Stimulated activated CD8-positive, alpha-beta memory T cell treated with anti-CD3 and anti-CD28 coated beads, Interleukin-4, amount 100 ng/mL, for 1 hour (primary cell): ENCODE measurements at places on chromosomes 5 and 9.

DNA sequence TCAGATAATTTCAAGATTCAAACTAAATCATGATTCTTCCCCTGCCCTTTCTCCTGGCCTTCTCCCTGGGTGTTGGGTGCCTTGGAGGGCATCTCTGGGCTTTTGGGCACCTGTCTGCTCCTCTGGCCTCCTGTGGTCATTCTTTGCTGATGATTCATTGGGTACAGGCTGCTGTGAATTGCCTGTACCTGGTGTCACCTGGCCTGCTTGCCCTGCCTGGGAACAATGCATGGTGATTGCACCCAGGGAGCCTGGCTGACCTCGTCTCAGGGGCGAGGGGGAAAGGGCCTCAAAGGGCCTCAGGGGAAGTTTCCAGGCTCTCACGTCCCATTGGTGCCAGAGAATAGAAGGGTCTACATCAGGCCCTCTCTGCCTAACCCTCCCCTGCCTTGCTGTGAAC lies 20.1 kb upstream of the CKMT2 start:
- no peak for DNase-seq

GRCh38 chr5:72587661-72588308 lies 80.6 kb upstream of the ZNF366 start:
- no peak for DNase-seq

- DNase-seq, result no peak
Observed at GRCh38 chr9:95634536-95634935, 117.8 kb upstream of the PTCH1 start.

DNA sequence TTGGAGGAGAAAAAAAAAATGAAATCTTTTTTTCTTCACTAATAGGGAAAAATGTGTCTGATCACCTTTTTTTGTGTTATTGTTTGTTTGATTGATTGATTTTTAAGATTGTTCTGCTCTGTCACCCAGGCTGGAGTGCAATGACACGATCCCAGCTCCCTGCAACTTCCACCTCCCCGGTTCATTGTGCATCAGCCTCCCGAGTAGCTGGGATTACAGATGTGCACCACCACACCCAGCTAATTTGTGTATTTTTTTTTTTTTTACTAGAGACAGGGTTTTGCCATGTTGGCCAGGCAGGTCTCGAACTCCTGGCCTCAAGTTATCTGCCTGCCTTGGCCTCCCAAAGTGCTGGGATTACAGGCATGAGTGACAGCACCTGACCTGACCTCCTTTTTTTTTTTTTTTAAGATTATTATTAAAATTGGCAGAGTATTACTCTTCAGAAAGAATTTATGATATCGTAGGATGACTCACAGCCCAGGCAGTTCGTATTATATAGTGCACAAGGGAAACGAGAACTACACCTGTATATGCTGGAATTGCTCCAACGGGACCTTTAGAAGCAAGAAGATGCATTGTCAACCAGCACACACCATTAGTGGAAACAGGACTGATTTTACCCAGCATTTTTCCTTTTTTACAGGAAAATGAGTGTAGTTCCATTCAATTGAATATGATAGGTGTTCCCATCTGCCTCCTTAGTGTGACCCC lies 27.7 kb downstream of the FUBP3 start:
- no peak for DNase-seq

- DNase-seq, result no peak
Observed at GRCh38 chr5:159083548-159084452, 15.9 kb downstream of the EBF1 start.

GRCh38 chr9:127096208-127096607 lies 26.2 kb downstream of the ANGPTL2 start:
- no peak for DNase-seq

- DNase-seq, result no peak
Observed at GRCh38 chr5:4007001-4007400, 411.4 kb downstream of the IRX1 start.

DNA sequence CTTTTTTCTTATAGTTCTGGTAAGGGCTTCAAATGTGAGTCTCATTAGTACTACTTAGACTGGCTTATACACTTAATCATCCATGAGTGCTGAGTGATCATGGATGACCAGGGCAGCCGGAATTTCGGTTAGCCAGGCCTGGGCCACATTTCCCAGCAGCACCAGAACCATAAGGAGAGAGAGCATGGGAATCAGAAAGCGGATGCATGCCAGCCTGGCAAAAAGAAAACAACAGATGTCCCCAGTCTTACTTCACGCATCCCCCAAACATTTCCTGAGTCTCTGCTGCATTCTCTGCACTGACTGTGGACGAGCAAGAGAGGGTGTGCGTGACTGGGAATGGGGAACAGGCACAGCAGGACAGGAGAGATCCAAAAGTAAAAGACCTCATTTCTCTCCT lies 371.1 kb upstream of the ZNF608 start:
- no peak for DNase-seq

DNA sequence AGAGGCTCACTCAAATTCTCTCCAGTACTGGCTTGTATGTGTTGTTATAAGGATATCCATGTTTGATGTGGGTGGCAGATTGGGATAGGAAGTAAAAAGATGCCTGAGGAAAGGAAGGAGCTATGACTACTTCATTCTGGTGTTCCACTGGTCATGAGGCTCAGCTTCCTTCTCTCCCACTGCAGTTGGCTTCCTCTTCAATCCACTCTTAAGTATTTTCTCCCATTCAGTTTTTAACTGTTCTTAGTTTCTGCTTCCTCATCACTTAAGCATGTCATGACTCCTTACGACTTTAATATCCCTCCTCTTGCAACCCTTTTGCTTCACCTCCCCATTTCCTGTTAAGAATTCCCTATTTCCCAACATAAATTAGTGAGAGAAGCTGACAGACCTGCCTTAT lies 81.1 kb downstream of the PJA2 start:
- DNase-seq, result no peak

GRCh38 chr9:84278130-84278529 lies 62.4 kb downstream of the SLC28A3 start:
- DNase-seq, result no peak

- DNase-seq, result no peak
Observed at GRCh38 chr5:136909906-136910305, 544.6 kb upstream of the TRPC7 start.

- DNase-seq, result no peak
Observed at GRCh38 chr5:154174091-154174490, 16.4 kb upstream of the GALNT10 start.

DNA sequence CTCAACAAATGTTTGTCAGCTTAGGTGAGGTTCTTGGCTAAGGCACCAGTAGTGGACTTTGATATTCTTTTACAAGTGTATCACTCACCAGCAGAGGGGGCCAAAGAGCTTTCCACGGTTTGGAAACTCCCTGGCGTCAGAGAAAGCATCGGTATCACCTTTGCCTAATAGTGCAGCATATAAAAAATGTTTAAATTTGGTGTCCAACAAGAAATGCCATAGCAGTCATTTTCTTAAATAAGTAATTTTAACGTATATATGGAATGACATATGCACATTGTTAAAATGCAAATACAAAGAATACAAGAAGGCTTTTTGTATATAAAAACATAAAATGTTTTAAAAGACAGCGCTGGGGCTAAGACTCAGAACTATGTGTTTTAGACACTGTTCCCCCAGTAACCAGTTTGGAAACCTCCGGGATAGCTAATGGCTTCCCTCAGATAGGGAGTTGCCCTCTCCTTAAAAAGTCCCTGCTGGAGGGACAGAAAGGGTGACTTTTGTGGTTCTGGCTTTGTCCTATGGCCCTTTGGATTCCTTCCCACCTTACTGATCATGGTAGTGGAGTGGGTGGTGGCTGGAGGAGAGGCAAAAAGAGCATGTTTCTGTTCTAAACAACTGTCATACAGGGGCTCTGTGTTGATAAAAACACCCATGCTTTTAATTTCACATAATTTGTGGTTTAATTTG lies 124.6 kb downstream of the GPBP1 start:
- peak; percentile 76 for DNase-seq

GRCh38 chr5:62333250-62333794 lies 27.3 kb downstream of the KIF2A start:
- no peak for DNase-seq

DNA sequence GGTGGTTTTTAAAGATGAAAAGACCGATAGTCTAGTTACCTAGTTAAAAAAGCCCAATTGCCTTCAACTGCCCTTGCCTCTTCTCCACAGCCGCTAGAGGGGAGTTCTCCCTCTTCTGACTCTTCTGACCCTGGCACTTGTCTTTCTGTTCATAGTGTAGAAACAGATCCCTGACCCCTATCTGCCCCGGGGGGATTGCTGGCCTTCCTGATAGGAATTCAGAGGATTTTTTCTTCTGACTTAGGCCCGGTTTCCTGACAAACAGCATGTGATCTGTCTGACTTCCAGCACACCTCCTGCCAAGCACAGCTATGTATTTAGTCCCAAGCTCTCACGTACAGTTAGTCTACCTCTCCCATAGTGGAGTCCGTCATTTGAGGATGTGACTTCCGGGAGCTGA lies 5.0 kb upstream of the TMEM268 start:
- DNase-seq, result no peak

DNA sequence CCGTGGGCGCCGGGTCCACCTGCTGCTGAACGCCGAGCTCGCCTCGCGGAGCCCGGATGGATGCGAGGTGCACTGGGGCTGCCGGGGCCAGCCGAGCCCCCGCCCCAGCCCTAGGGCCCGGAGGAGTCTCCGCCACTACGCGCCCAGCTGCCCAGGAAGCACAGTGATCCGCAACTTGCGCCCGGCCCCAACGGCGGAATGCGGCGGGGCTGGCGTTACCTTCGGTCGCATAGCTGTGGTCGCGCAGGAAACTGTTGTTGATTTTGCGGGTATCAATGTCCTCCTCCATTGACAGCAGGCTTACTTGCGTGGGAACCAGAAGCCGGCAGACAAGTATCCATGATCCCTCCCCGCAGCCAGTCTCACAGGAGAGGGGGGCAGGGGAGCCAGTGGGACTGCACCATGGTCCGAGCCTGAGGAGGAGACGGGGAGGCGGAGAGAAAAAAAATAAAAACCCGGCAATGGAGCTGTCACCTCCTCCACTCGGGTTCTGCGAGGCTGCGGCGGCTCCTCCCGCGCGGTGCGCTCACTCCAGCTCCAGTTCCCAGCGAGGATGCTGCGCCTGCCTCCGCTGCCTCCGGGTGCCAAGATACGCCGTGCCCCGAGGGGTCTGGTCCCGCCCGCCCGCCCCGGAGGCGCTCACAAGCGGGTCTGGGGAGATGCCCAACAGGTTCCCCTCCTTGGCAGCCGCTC lies 628 bp downstream of the PPP2R2B start:
- no peak for DNase-seq

DNA sequence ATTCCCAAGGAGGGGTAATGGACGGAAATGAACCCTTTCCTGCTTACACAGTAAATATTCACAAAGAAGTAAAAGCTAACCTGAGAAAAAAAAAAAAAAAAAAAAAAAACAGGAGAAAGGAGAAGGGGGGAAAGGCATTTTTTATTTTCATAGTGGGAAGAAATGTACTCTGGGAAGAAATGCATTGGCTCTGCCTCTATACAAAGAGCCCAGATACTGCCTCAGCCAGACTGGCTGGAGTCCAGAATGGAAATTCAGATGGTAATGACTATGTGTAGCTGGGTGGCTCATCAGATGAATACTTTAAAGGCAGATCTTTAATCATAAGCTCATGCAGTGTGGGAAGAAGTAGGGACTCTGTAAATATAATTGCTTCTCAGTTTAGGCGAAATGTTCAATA lies 124.9 kb upstream of the ZNF608 start:
- DNase-seq, result no peak

DNA sequence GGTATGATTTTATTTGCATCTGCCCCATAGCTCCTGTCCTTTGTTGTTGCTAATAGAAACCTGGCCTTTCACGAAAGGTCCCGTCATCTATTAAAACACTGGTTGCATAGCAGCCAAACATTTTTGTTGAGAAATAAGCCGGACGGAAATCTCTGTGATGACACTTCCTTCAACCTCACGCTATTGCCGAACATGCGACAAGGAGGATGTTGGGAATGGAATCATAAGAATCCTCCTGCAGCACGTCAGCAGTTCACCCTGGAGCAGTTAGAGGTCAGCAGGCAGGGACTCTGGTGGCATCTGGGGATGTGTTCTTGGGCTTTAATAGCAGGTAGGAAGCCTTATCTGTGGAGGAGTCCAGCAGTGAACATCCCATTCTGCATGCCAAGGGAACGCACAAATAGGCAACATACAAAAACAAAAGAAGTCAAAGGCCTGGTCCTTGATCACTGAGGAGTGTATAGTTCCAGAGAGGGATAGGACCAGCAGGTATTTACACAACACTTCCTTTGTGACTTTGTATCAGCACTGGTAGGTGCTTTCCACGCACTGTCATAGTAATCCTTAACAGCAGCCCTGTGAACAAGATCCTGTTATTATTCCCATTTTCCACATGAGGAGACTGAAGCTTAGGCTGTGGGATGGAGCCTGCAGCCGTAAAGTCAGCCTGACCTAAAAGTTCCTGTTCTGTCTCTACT lies 33.4 kb downstream of the ARHGAP26 start:
- DNase-seq, result no peak

DNA sequence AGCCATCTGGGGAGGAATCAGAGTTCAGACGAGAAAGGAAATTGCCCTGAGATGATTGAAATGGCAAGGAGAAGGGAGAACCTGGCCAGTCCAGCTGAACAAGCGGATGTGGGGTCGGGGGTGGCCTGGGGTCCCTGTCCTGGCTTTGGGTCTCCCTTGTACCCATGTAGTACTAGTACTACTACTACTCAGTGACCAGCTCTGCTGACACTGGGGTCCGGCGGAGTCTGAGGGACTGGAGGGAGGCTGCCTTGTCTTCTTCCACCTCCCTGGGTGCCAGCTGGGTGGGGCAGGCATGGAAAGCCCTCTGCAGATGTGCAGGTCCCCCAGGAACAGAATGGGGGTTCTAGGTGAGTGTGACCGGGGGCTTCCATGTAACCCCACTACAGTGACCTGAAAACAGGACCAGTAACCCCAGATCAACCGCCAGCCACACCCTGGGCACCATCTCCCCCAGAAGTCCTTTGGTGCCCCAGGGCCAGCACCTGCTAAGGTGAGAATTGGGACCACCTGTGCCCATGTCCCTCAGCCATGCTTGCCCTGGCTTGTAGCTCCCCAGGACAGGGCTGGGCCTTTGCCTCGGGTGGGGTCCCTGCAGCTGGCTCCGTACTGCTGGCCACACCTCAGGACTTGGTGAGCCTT lies 89.1 kb upstream of the COL5A1 start:
- no peak for DNase-seq

DNA sequence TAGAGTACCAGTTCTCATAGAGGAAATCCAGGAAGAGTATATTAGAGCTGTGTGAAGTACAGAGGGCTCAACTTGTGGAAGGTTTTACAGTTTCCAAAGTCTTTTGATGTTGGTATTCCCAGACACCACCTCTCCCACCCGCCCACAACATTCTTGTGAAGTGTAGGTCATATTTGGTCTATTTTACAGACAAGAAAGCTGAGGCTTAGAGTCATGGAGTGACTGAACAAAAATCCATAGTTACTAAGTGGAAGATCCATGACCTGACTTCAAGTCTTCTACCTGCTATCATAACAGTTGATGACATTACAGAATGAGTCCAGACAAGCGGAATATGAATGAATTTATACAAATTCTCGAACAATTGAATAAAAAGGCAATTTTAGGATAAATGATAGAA lies 187.1 kb upstream of the RPS23 start:
- DNase-seq, result no peak

- DNase-seq, result no peak
Observed at GRCh38 chr5:156949424-156949823, 13.6 kb downstream of the TIMD4 start.
